ENCODE measurements at places on chromosomes 2 and 18.

DNA sequence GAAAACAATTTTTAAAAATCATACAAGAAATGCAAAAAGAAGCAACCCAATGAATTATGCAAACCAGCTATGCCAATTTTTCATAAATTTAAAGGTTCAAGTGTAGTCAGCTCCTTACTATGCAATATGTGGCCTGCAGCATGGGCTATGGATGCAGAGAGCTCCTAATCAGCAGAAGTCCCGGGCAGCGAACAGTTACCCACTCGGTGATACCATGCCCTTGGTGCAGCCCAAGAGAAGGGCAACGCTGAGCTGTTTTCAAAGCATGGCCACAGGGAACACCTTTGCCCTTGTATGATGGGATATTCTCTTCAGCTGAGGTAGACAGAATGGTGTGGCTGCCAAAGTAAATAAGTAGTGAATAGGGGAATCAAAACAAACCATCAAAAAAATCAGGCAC, 17.3 kb upstream of the ARL5A start:
- no peak for DNase-seq

DNA sequence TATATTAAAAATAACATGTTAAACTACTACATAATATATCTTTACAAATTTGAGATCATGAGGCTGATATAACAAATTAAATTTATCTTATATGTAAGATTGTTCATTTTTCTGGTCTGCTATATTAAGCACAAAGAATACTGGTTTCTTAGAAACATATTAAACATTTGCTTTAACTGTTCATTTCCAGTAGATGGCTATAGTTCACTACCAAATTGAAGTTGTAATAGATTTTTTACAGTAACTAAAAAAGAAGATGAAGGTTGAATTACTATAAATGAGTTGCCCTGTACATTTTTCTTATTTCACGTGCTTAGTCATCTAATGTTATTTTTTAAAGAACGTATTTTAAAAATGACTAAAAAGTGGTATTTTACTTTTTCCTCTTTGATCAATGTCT, 57.0 kb downstream of the ZNF407 start:
- DNase-seq, result no peak

- DNase-seq, result no peak
Measured at GRCh38 chr18:64695851-64696553, 547.1 kb upstream of the LINC00305 start.

GRCh38 chr2:150916467-150917396, 344.9 kb downstream of the RBM43 start:
- DNase-seq, result no peak

DNA sequence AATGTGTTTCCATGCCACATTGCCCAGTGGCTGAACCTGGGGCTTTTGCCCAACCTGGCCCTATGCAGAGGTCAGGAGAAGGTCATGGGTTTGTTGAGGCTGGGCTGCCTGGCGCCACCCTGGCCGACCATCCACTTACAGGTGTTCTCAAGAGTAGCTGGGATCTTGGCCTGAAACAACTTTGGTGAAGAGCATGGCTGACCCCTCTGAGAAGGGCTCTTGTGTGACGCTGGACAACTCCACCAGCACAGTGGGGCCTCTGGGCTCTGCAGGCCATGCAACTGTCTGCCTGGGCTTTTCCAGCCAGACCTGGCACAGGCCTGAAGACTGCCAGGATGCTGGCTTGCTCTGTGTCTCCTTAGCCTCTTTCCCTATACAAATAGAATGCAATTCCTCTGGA, 76.4 kb upstream of the ZNG1B start:
- DNase-seq, result no peak

DNA sequence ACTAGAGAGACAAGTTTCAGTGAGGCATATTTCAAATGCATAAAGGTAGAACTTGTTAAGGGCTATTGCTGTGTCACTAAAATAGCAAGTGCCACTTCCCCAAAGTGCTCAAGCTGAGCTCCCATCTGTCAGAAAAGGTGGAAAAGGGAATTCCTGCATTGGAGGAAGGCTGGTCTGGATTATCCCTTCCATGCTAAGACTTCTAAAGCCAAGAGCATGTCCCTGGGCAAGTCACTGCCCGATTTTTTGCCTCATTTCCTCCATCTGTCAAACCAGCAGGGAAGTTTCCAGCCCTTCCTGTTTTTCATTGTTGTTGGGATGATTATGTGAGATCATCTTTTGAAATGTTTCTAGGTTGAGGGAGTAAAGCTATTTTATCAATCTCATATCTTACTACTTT, 175.5 kb downstream of the SETBP1 start:
- peak; percentile 68 for DNase-seq

DNA sequence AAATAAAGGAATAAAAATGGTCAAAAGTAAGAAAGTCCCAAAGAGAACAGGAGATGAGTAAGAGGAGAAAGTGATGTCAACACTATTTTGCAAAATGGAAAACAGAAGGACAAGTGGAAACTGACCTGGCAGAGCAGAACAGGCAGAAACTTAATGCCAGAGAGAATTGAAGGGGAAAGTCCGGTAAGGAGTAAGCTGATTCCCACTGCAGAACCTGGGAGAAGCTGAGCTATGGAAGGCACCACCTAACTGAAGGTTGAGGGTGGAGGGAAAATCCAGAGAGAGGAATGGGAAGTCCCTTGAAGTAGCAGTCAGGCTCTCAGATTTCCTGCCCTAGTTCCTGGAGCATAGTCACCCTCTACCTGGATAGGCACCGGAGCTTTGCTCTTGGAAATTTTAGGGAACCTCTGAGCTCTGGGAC, 59.8 kb downstream of the MOGAT1 start:
- no peak for DNase-seq

DNA sequence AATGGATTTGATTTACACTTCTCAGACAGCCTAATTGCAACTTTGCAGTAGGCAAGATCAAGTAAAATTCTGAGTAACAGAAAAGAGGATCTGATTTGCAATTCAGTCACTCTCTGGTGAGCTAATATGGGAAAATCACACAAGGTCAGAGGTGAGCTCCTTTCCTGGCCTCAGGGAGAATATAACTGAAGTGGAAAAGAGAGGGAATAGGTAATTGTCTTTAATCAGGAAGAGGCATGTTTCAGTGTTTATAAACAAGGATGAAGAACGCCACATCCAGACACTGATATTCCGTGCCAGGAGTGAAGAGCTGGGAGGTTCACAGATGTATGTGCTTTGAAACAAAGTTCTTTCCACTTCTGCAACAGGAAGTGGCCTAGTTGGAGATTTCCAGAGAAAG, 127.1 kb downstream of the ETAA1 start:
- DNase-seq, result no peak

GRCh38 chr18:12287684-12288402, 20.2 kb upstream of the TUBB6 start:
- DNase-seq, result peak; percentile 69

DNA sequence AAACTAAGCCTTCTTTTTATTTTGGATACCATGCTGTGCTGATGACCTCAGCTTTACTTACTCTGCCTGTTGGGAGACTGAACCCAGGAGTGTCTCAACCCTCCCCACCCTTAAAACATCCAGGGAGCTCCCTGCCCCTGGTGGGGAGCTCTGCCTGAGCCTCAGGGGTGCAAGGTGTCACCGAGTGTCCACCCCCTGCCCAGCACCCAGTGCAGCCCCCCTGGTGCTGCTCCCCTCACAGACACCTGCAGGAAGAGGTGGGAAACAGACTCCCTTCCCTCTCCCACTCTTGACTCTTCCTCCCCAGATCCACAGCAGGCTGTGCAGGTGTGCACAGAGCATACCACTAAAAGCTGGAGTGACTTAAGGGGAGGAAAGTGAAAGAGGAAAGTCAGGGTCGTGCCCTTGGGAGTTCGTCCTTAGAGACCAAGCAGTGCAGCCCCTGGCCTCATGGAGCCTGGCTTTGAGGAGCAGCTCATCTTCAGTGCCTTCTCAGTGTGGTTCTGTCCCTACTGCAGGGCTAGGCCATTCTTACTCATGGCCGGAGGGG, 51.3 kb downstream of the MYO7B start:
- DNase-seq, result no peak

DNA sequence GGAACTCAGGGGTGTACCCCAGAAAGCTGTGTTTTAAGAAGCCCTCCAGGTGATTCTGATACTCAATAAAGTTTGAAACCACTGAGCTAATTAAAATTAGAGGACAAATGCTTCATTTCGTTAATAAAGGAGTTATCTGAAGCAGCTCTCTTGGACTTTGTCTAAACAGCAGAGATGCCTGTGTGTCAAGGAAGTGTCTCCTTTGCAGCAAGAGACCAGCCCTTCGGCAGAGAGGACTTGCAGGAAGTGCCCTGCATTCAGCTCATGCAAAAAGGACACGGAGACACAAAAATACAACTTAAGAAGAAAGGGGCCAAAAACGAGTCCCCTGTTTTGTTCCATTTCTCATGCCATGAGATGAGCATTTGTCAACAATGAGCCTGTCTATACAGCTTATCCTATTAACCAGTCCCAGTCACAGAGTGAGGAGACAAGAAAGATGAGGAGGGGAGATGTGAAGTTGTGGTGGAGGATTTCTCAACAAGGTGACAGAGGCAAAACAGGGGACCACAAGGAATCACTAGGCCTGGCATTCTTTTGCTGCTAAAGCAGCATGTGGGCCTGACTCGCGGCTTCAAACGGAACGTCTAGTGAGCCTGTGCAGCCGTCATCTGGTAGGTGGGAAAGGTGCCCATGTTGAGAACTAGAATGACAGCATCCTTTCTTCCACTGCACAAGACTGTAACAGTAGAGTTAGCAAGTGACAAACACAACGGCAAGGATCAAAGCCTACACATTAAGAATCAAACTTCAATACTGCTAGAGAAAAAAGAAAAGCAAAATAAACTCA, 152.3 kb downstream of the ANTXR1 start:
- peak; percentile 69 for DNase-seq

- no peak for DNase-seq
Measured at GRCh38 chr18:79866889-79867574, 69.3 kb downstream of the KCNG2 start.

DNA sequence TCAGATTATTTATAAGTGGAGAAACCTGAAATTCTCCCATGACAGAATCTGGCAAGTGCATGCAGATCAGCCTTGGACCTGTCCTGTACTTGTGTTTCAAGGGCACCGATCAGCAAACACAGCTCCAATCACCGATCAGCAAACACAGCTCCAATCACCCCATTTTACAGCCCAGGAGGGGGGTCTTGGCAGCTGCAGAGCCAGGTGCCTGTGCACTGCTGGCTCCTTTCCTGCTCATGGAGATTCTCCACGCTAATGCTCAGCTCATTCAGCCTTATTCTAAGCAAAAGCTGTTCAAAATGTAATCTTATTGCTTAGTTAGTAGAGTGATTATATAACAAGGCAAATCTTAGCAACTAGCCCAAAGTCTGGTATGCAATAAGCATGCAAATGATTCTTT, 623.1 kb upstream of the HS6ST1 start:
- no peak for DNase-seq

DNA sequence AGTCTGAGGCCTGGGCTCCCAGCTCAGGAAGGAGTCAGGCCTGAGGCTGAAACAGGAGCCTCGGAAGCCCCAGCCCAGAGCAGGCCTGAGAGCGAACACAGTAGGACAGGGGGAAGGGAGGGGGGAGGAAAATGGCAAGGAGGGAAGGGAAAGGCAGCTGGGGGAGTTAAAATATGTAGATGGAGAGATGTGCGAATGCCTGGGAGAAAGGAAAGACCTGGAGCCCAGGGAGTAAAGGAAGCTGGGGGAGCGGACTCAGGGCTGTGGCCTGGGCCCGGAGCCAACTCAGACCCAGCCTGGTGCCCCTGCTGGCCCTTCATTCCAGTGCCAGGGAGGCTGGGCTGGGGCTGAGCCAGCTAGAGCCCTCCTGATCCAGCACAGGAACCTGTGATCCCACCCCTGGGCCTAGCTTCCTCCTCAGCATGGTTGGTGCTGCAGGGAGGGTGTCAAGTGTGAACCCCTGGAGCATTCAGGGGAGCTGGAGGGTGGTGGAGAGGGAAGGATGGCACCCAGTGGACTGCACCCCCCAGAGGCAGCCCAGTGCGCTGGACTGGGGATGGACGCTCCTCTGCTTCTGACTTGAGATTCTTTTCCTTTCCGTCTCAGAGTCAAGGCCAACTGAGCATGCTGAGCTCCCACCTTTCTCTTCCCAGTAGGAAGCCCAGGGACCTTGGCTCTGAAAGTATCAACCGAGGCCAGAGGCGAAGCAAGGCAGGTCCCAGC, 46.3 kb downstream of the EMX1 start:
- DNase-seq, result no peak

DNA sequence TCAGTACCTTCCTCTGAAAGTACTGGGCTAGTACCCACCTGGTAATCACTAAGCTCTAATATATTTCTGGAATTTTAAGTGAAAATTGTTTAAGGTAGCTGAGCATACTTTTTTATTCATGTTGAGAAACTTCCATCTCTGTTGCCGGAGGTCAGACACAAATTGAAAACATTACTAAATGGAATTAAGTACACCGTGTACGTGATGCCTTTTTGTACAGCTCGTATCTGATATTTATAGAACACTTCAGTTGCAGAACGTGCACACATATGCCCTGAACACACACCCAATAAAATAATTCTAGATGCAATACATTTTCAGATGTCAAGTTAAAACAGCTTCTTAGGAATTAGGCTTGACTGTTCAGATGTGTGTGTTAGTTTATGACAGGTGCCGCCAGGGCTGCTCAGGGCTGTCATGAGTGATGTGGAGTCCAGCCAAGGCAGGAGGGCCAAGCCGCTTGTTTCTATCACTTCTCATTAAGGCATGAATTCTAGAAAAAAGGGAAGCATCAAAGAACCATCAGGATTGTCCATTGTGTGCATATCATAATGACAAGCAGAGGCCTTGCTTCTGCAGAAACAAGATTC, 80.9 kb upstream of the FOSL2 start:
- DNase-seq, result no peak

GRCh38 chr2:149375801-149376361, 45.5 kb downstream of the LYPD6 start:
- no peak for DNase-seq

GRCh38 chr2:19474128-19474527, 115.7 kb upstream of the OSR1 start:
- DNase-seq, result peak; percentile 10

GRCh38 chr2:55364189-55365055, 55.2 kb downstream of the CCDC88A start:
- DNase-seq, result peak; percentile 87

DNA sequence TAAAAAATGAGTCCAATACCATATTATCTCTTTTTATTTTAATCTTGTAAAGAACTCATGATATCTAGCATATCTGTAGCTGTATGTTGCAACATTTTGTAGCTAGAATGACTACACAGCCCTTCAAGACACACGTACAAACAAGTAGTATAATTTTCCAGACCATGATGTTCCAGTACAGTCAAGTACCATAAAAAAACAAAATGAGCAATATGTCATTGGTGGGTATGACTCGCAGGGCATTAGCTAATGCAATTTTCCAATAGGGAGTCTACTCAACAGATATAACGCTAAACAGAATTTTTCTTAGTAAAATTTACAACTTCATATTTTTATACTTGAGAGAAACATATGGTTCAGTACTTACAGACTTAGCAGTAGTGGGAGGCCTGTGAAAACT, 53.6 kb upstream of the UGP2 start:
- no peak for DNase-seq

GRCh38 chr2:19124135-19124534, 234.3 kb downstream of the OSR1 start:
- no peak for DNase-seq

DNA sequence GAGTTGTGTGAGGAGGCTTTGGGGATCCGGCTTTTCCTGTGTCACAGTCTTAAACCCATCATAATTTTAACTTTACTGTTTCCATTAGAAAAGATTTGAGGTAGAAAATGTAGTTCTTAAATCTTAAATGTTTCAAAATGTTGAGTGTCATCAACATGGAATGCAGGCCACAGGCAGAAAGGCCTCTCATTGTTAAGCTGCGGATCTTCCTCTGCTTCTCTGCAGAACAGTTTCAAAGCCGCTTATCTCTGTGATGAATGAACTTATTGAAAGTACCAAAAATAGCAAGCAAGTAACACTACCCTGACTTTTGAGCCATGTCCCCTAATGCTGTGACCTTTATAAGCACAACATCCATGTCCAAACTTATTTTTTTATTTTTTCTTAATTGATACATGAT, 1645.8 kb downstream of the DPP10 start:
- no peak for DNase-seq
